ENCODE measurements at places on chromosomes 12 and 14.

DNA sequence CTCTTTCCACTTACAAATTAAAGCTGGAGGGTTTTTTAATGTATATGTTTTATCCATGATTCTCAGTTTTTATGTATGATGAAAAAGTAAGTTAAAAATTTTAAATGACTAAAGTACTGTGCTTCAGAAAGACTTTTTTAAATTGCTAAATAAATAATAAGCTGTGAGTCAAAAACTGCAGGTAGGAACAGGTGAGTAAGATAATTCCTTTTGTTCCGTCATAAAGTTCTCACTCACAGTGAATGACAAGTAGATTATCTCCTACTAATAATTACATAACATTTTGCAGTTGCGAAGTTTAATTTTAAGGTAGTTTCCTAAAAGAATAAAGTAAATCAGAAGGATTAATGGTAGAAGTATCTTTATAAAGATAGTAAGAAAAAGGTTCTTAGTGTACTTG, 78.0 kb downstream of the PRKCH start:
- no peak for DNase-seq

DNA sequence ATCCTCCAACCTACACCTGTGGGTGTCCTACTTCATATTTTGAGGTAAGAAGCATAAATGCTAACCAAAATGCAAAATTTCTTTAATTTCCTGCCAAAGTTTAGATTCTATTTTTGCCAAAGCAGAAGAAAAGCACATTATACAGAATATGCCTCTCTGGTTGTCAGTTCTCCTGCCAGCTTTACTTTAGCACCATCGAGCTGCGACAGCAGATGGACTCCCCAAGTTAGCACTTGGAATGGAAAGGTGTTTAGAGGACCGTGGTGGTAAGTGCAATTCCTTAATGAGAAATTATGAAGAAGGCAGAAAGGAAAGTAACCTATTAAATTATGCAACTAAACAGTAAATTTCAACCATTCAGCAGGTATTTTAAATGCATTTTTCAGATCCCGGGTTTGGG, 326.6 kb downstream of the RERGL start:
- DNase-seq: no peak

DNA sequence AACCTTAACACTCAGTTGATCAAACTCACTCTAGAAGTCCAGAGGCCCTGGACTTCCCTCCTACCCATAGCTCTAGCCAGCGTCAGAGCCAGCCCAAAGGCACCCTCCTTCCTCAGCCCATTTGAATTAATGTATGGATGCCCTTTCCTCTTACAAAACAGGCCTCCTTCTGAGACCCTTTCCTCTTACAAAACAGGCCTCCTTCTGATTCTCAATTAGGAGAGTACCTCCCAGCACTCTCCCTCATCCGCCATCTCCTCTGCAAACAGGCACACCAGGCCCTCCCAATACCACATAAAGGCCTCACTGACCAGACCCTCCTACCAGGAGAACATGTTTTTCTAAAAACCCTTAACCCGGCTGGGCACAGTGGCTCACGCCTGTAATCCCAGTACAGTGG, 65.7 kb downstream of the MOK start:
- DNase-seq: no peak

DNA sequence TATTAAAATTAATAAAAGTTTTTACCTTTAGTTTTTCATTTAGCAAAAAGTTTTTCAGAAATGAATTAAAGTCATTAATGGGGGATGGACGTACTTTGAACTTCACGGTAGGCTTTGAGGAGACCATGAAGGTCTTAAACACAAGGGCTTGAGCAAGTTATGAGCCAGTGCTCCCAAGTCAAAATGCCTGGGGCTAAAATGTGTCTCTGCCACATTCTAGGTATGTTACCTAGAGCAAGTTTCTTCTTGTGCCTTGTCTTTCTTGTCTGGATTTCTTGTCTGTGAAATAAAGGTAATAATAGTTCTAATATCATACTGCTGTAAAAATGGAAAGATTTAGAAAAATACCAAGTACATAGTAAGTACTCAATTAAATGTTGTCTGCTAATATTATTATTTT, 132.7 kb upstream of the USP15 start:
- DNase-seq: no peak

- DNase-seq: no peak
Observed at GRCh38 chr12:94740601-94741362, 90.4 kb upstream of the TMCC3 start.

DNA sequence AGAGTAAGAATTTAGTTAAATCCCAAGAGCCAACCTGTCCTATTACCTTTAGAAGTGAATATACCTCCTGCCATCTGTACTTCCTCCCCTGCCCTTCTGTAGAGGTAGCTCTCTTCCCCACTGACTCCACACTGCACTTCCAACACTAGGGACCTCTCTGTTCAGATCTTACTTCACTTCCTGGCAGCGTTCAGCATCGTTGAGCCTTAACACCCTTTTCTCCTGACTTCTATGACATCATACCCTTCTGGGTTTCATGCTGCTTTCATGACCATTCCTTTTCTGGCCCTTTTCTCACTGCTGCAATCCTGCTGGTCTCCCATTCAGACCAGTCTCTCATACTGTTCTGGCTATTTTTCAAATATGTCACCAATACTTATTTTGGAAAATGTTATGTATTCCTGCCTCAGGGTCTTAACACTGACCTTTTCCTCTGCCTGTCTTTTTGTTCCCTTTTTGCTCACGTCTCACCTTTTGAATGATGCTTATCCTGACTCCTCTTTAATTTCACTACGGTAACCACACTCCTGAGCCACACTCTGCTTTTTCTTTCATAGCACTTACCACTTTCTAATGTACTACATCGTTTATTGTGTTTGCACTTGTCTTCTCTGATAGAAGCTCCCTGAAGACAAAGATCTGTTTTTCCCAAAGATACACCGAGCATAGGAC, 67.6 kb downstream of the PLEKHA5 start:
- DNase-seq: no peak

DNA sequence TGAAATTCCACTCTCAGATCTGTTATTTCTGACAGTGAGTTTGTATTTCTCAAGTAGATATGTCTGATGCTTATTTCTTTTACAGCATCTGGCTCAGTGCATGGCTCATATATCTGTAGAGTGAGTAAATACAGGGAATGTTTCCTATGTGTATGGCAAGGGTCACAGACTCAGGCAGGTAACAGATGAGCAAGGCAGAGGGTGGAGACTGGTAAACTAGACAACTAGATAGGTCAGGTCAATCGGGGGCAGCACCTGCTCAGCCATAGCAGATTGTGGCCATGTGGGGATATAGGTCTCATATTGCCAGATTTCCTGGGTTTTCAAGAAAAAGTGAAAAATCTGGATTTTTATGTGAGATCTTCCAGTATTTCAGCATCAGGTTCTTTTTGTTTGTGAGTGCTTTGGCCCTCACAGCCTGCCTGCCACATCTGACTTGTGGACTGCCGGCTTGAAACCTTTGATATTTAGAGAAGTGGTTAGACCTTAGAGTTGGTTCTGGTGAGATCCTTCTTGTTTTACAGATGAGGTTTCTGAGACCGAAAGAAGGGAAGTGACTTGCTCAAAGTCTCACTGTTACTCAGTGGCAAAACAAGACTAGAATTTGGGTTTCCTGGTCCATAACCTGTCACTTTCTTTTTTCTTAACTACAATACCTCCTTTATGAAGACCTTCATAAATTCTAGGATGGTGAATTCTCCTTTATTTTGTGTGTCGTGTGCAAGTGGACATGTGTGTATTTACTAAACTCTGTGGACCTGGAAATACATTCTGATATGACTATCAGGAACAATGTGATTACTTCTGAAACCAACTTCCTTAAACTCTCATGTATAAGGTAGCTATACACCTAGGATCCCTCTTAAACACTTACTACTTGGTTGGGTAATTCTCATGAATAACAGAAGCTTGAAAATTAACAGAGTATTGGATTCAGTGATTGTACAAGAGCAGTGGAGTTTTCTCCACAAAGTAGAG, 34.4 kb downstream of the PROX2 start:
- no peak for DNase-seq

DNA sequence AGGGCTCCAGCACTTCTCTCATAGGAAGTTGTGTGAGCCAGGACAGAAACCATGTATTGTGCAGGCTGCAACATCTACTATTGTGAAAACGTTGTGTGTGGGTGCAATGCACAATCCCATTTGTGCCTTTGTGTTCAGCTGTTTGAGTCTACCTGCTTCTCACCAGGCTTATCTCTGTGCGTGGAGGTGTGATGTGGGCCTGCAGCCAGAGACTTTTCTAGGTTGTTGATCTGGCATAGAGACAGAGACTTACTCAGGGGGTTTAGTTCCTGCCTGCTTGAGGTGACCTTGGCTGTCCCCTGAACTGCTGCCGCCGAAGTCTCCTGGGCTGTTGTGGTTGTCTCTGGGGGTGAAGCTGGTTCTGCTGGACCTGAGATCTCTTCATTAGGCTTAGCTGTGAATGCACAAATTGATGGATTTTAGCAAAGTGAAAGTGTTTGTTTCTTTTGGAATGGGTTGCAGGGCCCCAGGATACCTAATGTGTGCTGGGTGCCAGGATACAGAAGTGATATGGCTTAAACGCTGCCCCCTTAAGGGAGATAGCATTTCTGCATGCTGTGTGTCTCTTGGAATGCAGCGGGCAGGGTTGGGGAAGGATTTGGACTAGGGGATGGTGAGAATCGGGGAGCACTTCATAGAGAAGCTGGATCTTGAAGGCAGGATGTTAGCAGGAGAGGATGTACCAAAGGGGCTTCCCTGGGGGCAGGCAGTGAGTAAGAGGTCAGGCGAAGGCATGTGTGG, 2.5 kb downstream of the LACRT start:
- DNase-seq: no peak

- no peak for DNase-seq
Observed at GRCh38 chr12:114681116-114681871, 2.7 kb downstream of the TBX3 start.

- DNase-seq: no peak
Observed at GRCh38 chr12:109449845-109450532, 27.1 kb downstream of the KCTD10 start.

DNA sequence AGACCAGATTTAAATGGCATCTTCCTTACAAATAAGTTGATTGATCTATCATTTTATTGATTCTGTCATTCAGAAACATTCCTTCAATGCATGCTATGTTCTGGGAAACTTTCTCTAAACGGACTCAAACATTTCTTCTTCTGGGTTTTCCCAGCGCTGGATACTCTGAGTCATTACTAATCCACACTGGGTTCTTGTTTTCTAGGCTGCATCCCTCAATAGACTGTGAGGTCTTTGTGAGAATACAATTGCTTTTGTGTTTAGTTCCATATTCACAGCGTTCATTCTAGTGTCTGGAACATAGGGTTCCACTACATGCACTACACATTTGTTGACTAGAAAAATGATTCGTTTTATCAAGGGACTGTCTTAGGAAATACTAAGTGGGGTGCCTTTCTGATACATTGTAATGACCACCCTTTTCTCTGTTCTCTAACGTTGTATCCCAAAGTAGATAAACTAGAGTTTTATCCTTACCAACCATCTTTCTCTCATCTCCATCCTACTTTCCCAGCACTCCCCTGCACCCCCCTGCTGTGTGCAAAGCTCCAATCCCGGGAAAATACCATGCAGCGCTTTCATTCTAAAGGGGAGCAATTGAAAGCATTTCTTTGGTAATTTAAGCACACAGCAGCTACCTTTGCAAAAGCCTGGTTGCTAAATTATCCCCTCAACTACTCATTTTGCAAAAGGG, 878.7 kb downstream of the DIO2 start:
- no peak for DNase-seq

DNA sequence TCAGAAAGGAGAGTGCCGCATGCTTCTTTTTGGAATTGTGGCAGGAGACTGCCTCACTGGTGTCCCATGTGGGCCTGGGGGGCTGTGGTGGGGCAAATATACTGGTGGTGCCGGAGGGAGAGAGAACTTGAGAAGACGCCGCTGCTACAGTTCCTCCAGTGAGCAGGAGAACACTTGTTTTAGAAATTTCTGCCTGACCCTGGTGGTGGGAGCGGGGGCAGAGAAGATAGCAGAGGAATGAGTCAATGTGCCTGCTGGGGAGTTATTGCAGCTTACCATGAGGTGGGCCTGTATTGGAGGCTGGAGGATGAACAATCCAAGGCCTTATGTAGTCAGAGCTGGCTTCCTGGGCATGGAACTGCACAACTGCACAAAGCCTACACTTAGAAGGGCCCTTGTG, 211.8 kb downstream of the SNAPC1 start:
- DNase-seq: no peak

- DNase-seq: no peak
Observed at GRCh38 chr12:109760031-109760929, 46.7 kb downstream of the FAM222A start.

- no peak for DNase-seq
Observed at GRCh38 chr14:67680121-67680602, 5.7 kb upstream of the VTI1B start.

GRCh38 chr12:58420503-58420902, 479.1 kb downstream of the ATP23 start:
- no peak for DNase-seq

DNA sequence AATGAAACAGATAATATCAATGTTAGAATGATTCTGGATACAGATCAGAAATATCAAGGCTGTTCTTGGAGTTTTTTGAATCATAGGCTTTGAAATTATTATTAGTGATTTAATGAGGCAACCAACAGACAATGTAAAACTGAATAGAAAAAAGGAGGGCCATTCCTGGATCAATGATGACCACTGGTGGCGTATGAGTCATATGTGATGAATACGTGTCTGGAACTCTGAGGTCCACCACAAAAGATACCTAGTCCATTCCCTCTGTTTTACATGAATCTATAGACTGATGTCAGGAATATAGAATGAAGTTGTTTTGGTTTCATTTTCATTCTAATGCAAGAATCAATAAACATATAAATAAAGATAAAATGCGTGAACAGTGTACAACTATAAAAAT, 78.3 kb upstream of the RTL1 start:
- DNase-seq: no peak

GRCh38 chr12:132772606-132773005, 11.0 kb upstream of the ANKLE2 start:
- DNase-seq: no peak

DNA sequence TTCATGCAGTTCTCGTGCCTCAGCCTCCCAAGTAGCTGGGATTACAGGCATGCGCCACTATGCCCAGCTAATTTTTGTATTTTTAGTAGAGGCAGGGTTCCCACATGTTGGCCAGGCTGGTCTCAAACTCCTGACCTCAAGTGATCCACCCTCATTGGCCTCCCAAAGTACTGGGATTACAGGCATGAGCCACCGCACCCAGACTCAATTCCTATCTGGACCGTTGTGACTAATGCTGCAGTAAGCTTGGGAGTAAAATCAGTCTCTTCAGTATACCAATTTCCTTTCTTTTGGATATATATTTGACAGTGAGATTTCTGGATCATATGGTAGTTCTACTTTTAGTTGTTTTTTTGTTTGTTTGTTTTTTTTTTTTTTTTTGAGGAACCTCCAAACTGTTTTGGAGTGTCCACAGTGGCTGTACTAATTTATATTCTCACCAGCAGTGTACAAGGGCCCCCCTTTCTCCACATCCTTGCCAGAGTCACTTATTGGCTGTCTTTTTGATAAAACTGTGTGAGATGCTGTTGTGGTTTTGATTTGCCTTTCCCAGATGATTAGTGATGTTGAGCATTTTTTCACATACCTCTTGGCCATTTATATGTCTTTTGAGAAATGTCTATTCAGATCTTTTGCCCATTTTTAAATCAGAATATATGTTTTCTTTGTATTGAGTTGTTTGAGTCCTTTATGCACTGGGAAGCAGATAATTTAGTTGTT, 37.3 kb upstream of the EVL start:
- no peak for DNase-seq

GRCh38 chr12:12081836-12082497, 11.2 kb downstream of the BCL2L14 start:
- no peak for DNase-seq

Data from stimulated activated CD8-positive, alpha-beta memory T cell treated with anti-CD3 and anti-CD28 coated beads, Interleukin-4, amount 100 ng/mL, for 1 hour (primary cell).